ENCODE measurements at places on chromosomes 7 and 10.

DNA sequence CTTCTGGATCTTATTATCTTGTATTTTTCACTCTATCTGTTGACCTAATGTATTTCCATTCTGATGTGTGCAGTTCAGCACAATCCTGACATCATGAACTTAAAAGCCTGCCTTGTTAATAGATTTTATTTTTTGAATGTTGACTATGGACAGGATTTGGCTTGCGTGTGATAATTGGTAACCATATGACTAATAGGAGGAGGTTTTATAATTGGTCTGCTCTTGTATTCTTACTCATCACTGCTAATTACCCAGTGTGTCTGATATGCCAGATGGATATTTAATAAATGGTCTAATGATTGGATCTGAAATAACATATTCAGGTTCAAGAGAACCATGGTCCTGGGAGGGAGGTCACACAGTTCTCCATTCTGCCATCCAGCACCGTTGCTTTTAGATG, 45.9 kb downstream of the MTURN start:
- no peak for DNase-seq

- no peak for DNase-seq
These were observed 121.8 kb downstream of the CUX1 start for GRCh38 chr7:101939136-101939695.

GRCh38 chr10:34175121-34175520, 640.0 kb downstream of the PARD3 start:
- no peak for DNase-seq

GRCh38 chr10:101363850-101364400, 10.0 kb downstream of the BTRC start:
- no peak for DNase-seq

DNA sequence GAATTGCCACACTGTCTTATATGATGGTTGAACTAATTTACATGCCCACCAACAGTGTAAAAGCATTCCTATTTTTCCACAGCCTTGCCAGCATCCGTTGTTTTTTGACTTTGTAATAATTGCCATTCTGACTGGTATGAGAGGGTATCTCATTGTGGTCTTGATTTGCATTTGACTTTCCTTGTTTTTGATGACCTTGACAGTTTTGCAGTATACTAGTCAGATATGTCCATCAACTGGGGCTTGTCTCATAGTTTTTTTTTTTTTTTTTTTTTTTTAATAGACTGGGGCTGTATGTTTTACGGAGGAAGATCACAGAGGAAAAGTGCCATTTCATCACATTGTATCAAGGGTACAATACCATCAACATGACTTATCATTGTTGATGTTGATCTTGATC, 220.6 kb downstream of the ANK3 start:
- DNase-seq, result no peak

DNA sequence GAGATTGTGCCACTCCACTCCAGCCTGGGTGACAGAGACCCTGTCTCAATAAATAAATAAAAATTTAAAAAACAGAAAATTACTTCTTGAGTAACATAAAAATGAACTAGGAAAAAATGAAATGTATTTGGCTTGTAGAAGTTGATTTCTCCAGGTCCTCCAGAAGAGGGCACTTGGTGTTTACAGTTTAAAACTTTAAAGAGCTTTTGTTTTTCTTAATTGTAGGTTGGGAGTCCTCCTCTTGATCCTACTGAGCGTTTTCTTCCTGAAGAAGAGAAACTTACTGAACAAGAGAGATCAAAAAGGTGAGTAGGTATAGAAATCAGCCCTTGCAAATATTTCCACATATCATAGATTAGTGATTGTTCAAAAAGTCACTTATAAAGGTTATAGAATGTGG, 16.2 kb downstream of the KIFBP start:
- no peak for DNase-seq

- no peak for DNase-seq
These were observed 131.9 kb downstream of the KAT6B start for GRCh38 chr10:74958316-74958715.

- no peak for DNase-seq
These were observed 269.1 kb downstream of the SUGCT start for GRCh38 chr7:40403703-40404476.

DNA sequence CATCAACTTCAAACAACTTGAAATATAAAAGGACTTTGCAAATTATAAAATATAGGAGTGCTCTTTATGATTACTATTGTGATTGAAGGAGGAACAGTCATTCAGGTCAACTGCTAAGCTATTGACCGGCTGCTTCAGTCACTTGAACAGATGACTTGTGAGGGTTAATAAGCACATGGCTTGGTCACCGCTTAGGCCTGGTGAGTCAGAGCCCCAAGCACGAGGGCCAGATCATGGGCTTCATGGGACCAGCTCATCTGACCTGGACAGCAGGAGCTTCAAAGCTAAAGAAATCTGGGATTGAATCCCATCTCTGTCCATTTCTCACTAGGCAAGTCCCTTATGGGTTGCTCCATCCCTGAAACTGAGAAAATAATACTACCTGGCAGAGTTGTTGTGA, 60.4 kb upstream of the ADO start:
- DNase-seq, result no peak

DNA sequence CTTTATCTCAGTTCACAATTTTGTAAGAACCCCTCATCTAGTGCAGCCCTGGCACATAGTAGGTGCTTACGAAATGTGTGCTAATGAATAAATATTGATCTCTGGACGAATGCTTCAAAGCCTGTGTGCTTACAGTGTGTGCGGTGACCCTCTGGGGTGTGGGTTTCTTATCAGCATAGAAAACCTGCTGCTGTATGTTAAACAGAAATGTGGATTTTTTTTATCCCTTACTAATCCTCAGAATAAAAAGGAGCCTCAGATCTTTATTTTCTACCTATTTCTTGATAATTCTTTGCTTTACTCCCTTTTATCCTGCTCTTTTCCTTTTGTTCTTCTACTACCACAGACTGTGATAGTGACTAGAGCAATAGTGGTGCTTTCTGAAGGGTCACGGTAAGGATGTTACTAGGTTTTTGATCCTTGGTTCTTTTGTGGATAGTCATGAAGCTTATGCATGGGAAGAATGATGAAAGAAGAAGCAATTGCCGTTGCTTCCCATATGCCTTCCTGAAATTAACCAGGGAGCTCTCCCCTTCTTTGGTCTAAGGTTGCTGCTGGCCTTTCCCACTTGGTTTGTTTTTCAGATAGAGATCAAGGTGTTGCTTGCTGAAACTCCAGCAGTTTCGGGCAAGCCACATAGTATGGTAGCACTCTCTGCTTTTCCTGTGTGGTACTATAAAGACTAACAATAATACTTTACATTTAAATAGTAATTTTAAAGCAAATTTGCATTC, 44.7 kb downstream of the SPAG6 start:
- no peak for DNase-seq

DNA sequence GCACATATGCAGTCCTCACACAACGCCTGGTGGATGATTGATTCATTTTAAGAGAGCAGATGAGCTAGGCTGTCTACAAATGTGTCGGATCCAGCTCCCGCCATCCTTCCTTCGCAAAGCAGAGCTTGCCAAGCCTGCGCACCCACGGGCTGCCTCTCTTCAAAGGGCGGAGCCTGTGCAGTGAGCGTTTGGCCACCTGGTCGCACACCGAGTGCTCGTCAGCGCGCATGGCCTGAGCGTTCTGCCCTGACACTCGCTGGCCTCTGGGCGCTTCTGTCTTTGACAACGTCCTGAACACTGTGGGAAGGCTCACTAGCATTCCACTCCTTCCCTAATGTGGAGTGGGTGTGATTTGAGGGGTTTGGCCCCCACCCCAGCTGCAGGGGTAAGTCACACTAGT, 47.1 kb upstream of the TMEM72 start:
- no peak for DNase-seq

- DNase-seq, result no peak
These were observed 2.1 kb downstream of the SP8 start for GRCh38 chr7:20784388-20785156.

DNA sequence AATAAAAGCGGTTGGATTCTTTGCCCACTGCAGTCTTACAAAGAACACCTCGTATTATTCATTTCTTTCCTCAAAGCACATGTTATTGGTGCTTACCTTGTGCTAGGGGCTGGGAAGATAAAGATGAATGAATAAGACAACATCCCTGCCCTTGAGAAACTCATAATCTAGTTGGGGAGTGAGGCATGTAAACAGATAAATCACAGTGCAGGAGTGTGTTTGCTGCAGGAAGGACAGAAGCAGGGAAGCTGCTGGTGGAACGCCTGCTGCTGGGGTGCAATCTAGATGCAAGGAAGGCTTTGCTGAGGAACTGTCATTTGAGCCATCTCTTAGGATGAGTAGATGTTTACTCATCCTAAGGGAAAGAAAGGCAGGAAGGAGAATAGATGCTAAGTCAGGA, 135.6 kb downstream of the TMEM178B start:
- DNase-seq, result no peak

DNA sequence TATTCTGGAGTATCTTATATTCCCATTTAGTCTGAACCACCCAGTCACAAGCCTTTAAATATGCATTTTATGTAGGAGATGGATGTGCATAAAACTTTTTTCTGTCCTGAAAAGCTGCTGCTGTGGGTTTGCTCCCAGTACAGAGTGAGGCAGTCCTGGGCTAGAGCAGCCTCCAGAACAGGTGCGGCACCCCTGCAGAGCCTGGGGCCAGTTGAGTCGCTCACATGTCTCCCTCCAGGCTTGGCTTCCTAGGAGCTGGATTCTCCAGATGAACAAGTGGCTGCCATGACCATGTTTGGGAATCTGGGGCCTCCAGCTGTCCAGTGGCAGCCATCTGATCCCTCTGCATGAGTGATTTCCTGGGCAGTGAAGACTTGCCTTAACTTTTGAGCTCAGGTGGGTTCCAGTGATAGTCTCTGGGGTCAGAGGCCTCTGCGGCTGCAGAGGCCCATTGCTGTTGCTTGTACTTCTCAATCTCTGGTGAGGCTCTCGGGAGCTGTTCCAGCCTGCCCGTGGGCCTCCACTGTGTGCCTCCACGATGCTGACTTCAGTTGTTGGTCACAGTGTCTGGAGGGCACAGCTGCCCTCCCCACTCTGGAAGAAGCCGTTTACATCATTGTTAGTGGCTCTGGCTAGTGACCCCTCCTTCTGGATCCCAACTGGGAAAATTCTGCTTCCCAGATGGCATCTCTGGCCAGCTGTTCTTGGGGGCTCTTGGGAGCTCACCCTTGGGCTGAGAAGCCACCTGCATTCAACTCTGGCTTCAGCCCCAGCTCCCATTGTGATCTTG, 120.4 kb downstream of the EMX2 start:
- no peak for DNase-seq

Data from stimulated activated CD4-positive, alpha-beta T cell treated with anti-CD3 and anti-CD28 coated beads, Interleukin-1b, Interleukin-23, amount 100 ng/mL, for 24 hours (primary cell).